ENCODE measurements at places on chromosomes 4 and X. TPM values are rescaled to one million over a fixed set of nuclear protein-coding genes. Genes with fewer than 3 reads are reported as not detected.

DNA sequence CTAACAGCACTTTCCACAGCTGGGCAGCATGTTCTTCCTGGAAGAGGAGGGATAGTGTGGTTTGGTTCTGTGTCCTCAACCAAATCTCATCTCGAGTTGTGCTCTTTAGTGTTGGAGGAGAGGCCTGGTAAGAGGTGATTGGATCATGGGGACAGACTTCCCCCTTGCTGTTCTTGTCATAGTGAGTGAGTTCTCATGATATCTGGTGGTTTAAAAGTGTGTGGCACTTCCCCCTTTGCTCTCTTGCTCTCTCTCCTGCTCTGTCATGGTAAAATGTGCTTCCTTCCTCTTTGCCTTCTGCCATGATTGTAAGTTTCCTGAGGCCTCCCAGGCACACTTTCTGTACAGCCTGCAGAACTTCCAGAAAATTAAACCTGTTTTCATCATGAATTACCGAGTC lies 133.7 kb upstream of the NDP start:
- no peak overlapping the region for H3K27ac ChIP-seq
- H3K4me1 ChIP-seq, result no peaks in the 10 kb centered on the region
- H3K27me3 ChIP-seq, result no peaks in the 10 kb centered on the region
- H3K36me3 ChIP-seq, result no peaks in the 10 kb centered on the region
- H3K4me3 ChIP-seq, result no peak overlapping the region

GRCh38 chr4:101198682-101199339 lies 148.5 kb downstream of the PPP3CA start:
- no peak overlapping the region for H3K4me3 ChIP-seq
- H3K27ac ChIP-seq, result no peak overlapping the region
- H3K36me3 ChIP-seq, result peaks cover 10% of the 10 kb centered on the region
- DNase-seq, result no peak

DNA sequence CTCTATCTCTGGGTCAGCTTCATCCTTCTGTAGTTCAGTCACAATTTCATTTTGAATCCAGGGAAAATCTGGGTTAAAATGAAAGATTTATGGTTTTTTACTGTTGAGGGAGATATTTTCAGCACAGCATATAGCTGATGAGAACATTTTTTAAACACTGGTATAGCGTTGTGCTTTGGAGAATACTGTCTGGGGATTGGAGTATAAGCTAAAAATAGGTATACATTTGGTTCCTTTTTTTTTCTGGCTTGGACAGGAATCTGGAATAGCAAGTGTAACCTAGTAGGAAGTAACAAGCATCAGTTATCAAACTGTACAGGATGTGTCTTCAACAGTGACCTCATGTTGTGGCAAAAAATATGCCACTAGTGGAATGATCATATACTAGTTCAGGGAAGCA lies 149.1 kb downstream of the GRXCR1 start:
- H3K36me3 ChIP-seq, result no peaks in the 10 kb centered on the region
- DNase-seq, result no peak
- H3K4me1 ChIP-seq, result no peaks in the 10 kb centered on the region
- no peak overlapping the region for H3K4me3 ChIP-seq

- H3K36me3 ChIP-seq, result peaks cover 10% of the 10 kb centered on the region
- H3K4me1 ChIP-seq, result peaks cover 29% of the 10 kb centered on the region
- H3K27ac ChIP-seq, result no peak overlapping the region
- DNase-seq, result no peak
These were observed 64.3 kb upstream of the GPR174 start for GRCh38 chrX:79080141-79080540.

- H3K27ac ChIP-seq, result no peak overlapping the region
- H3K4me3 ChIP-seq, result no peak overlapping the region
- DNase-seq, result no peak
- H3K27me3 ChIP-seq, result no peaks in the 10 kb centered on the region
- peaks cover 21% of the 10 kb centered on the region for H3K4me1 ChIP-seq
These were observed 17.2 kb downstream of the SLC39A8 start for GRCh38 chr4:102328045-102328444.

- H3K4me3 ChIP-seq, result no peak overlapping the region
- no peak for DNase-seq
- H3K27ac ChIP-seq, result no peak overlapping the region
- H3K36me3 ChIP-seq, result no peaks in the 10 kb centered on the region
- H3K27me3 ChIP-seq, result no peaks in the 10 kb centered on the region
These were observed 6.2 kb upstream of the CSF2RA start for GRCh38 chrX:1262369-1262768.

- peaks cover 8% of the 10 kb centered on the region for H3K4me1 ChIP-seq
- no peak for DNase-seq
- no peaks in the 10 kb centered on the region for H3K27me3 ChIP-seq
- peak overlapping the region; percentile 46 for H3K27ac ChIP-seq
- peaks cover 65% of the 10 kb centered on the region for H3K36me3 ChIP-seq
These were observed 63.5 kb downstream of the NELFA start for GRCh38 chr4:1945124-1945895.

DNA sequence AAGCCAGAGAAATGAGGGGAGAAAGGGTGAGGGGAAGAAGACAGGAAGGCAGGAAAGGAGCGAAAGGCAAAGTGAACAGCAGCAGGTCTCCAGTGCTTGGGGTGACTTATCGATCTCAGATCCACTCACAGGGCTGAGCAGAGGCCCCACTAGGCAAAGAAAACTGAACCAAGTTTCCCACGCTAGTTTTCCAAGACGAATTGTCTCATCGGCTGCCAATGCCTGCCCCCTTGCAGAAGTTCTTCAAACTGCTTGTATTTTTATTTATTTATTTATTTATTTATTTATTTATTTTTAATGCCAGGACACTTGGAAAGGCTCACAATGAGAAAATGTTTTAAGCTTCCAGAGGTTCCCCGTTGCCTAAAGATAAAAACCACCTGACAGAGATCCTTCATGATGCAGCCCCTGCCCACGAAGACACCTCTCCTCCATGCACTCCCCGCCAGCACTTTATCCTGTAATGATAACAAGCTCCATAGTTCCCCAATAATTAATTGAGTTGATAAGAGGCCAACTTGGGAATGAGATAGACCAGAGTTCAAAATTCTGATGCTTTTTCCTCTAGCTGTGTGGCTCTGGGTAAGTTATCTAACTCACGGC lies 43.2 kb downstream of the QDPR start:
- DNase-seq, result no peak
- H3K27me3 ChIP-seq, result no peaks in the 10 kb centered on the region
- H3K4me3 ChIP-seq, result no peak overlapping the region
- no peaks in the 10 kb centered on the region for H3K4me1 ChIP-seq
- no peak overlapping the region for H3K27ac ChIP-seq

- peaks cover 3% of the 10 kb centered on the region for H3K36me3 ChIP-seq
- DNase-seq, result peak; percentile 51
- H3K27ac ChIP-seq, result peak overlapping the region; percentile 97
- H3K27me3 ChIP-seq, result no peaks in the 10 kb centered on the region
- H3K4me1 ChIP-seq, result peaks cover 41% of the 10 kb centered on the region
- peak overlapping the region; percentile 95 for H3K4me3 ChIP-seq
These were observed 570 bp downstream of the WDR44 start for GRCh38 chrX:118346258-118347094.

- no peaks in the 10 kb centered on the region for H3K27me3 ChIP-seq
- no peak overlapping the region for H3K4me3 ChIP-seq
- no peak for DNase-seq
- H3K4me1 ChIP-seq, result no peaks in the 10 kb centered on the region
These were observed 123.6 kb upstream of the MSX1 start for GRCh38 chr4:4735870-4736269.

DNA sequence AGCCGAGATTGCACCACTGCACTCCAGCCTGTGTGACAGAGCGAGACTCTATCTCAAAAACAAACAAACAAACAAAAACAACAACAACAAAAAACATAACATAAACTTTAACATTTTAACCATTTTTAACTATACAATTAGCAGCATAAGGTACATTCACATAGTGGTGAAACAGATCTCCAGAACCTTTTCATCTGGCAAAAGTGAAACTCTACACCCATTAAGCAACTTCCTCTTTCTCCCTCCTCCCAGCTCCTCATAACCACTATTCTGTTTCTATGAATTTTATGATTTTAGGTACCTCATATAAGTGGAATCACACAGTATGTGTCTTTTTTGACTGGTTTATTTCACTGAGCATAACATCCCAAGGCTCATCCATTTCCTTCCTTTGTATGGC lies 103.6 kb downstream of the FAM13A start:
- peaks cover 17% of the 10 kb centered on the region for H3K4me1 ChIP-seq
- H3K27me3 ChIP-seq, result no peaks in the 10 kb centered on the region
- DNase-seq, result no peak
- H3K27ac ChIP-seq, result no peak overlapping the region
- H3K4me3 ChIP-seq, result no peak overlapping the region
- peaks cover 3% of the 10 kb centered on the region for H3K36me3 ChIP-seq

DNA sequence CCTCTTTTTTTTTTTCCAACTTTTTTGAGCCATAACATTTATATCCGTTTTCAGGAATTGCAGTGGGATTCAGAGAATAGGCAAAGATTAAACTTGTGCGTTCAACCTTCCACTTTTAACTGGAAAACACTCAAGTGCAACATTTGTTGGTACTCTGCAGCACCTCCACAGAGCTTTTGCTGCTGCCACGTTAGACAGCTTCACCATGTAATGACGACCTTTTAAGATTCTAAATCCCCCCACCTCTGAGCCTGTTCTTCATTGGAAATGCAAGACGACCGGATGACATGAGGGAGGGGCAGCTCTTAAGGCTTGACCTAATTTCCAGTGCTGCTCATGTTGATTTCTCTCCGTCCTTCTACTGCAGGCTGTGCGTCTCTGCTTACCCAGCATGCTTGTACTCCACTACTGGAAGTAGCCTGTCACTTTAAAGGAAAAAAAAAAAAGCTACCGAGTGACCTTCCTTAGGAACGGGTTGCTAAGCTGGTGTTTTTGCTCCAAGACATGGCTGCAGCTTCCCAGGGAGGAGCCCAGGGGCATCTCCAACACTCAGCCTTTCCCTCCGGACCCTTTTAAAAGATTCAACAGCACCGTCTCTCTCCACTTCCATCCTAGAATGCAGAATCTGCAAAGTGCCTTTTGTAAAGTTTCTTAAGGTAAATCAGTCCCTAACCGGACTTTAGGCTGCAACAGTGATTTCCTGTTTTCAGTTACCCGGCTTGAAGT lies at the start of gene CC2D2A:
Gene CC2D2A, plus strand, starts transcription at position 481 of the 726 bp plus-strand sequence. CDS start 6,051 bp downstream, outside the sequence.
- peaks cover 10% of the 10 kb centered on the region for H3K4me1 ChIP-seq
- no peaks in the 10 kb centered on the region for H3K36me3 ChIP-seq
- no peak within 1 kb of the TSS for H3K4me3 ChIP-seq

- H3K27ac ChIP-seq, result no peak overlapping the region
- H3K36me3 ChIP-seq, result no peaks in the 10 kb centered on the region
- H3K27me3 ChIP-seq, result no peaks in the 10 kb centered on the region
- no peak overlapping the region for H3K4me3 ChIP-seq
These were observed 1841.9 kb downstream of the STIM2 start for GRCh38 chr4:28702571-28702970.

DNA sequence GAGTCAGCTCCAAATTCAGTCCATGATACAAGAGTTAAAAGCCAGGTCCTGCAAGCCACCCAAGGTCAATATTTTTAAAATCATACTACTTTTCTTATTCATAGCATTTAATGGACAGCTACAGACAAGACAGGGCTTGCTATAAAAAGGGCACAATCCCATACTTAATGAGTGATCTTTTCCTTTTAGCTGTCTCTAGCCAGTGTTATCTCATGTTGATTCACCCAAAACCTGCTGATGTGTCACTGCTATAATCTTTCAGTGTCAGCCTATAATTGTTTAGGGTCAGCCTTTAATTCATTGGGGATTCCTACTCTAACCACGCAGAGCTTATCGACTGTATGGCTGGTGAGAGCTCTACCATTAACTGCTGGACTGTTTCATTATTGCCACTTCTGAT lies 51.2 kb upstream of the HCCS start:
- no peaks in the 10 kb centered on the region for H3K27me3 ChIP-seq
- DNase-seq, result no peak
- no peaks in the 10 kb centered on the region for H3K36me3 ChIP-seq
- H3K27ac ChIP-seq, result no peak overlapping the region
- no peak overlapping the region for H3K4me3 ChIP-seq

DNA sequence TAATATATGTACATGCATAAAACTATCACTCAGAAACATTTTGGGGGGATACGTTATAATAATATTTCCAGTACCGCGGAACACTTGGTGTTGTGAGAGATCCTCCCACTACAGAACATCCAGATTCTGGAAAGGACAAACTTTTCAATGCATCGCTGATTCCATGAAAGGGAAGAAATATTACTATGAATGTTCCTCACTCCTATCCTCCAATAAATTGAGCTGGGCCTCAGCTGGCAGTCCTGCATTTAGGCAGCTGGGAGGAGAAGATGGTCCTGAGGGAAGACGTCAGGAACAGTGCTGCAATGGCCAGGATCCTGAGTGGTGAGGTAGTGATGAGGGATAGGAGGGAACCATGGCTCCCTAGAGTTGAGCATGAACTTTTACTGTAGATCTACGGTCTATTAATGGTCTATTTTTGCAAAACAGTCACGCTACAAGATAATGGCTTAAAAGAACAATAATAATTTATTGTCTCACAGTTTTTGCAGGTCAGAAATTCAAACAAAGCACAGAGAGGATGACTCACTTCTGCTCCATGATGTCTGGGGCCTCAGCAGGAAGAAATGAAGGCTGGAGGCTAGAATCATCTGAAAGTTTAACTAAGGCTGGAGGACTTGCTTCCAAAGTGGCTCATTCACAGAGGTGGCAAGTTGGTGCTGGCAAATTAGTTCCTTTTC lies 538.1 kb downstream of the STIM2 start:
- no peak overlapping the region for H3K27ac ChIP-seq
- no peaks in the 10 kb centered on the region for H3K4me1 ChIP-seq
- no peaks in the 10 kb centered on the region for H3K27me3 ChIP-seq

DNA sequence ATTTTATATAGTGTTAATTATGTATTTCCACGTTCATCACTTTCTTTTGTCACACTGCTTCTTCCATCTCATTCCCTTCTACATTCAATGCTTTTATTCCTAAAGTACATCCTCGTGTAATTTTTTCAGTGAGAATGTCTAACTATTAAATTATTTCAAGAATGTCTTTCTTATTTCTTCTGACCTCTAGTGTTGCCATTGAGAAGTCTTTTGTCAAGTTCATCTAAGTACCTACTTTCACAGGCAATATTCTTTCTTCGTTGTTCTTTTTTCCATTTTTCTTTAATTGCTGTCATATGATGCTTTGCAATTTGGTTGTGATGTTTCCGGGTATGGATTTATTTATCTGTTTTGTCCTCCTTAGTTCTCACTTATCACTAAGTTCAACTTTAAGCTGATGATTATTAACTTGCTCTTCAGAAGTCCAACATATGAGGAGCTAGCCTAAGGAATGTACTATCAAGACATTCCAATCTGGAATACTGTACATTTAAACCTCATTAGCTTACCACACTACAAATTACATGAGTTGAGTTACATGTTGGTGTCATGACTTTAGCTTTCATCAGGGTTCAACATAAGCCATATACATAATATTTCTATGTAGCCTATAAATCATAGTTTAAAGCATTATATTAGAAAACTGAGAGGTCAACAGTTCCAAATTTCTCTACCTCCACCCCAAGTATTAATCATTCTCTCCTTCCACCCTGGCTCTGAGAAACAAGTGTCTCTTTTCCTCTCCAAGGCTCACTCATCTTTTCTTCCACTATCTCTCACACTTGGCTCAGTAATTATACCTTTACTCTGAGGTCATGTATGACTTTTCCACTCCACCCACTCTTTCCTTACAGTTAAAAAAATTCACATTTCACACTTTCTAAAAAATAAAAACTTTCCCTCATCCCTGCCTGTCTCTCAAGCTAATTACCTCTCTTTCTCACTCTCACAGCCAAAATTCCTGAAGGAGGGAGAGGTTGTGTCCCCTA lies 81.5 kb downstream of the COX18 start:
- H3K27me3 ChIP-seq, result peaks cover 4% of the 10 kb centered on the region
- no peaks in the 10 kb centered on the region for H3K36me3 ChIP-seq
- H3K4me3 ChIP-seq, result no peak overlapping the region

CXorf49 gene
- total RNA-seq, result not detected

EGFL6 gene
- 15.6 TPM for total RNA-seq

PCSK1N gene
- not detected for total RNA-seq

ERCC6L gene
- total RNA-seq, result 14.4 TPM

NAT8L gene
- not detected for total RNA-seq

PFKFB1 gene
- total RNA-seq, result 0.44 TPM

ACE2 gene
- not detected for total RNA-seq

CT45A6 gene
- not detected for total RNA-seq

HEPH gene
- total RNA-seq, result not detected

DUSP21 gene
- total RNA-seq, result not detected
